ENCODE measurements at places on chromosomes 11 and 22. TPM values are rescaled to one million over a fixed set of nuclear protein-coding genes. Genes with fewer than 3 reads are reported as not detected.

Gene CDHR5
- total RNA-seq: 0.88 TPM

Gene GPHA2
- not detected for total RNA-seq

Gene INTS4
- total RNA-seq: 68.1 TPM

Gene PRRG4
- total RNA-seq: 1.4 TPM

Gene WBP2NL
- 8.6 TPM for total RNA-seq

Gene CNGA4
- total RNA-seq: 0.27 TPM

Gene GGTLC3
- not detected for total RNA-seq

Gene TENM4
- 73.8 TPM for total RNA-seq

Gene RAB38
- total RNA-seq: 23.6 TPM

Gene CRKL
- total RNA-seq: 79.8 TPM

Gene TTC36
- total RNA-seq: 2.5 TPM

Gene SHISA8
- total RNA-seq: 0.55 TPM

Gene TMPRSS4
- total RNA-seq: 7.7 TPM

Gene TLCD5
- 26.3 TPM for total RNA-seq

Gene MMP26
- not detected for total RNA-seq

Gene ASRGL1
- 17.8 TPM for total RNA-seq

Gene CCDC87
- total RNA-seq: 0.38 TPM

Gene SLC22A9
- total RNA-seq: not detected

Gene UBQLNL
- 1.2 TPM for total RNA-seq

Gene KRTAP5-8
- not detected for total RNA-seq

Gene CDC42EP2
- total RNA-seq: 12.8 TPM

Gene USP28
- 62.9 TPM for total RNA-seq

Gene OR52E8
- not detected for total RNA-seq

Gene CTTN
- 247 TPM for total RNA-seq

Gene OR51B2
- 0.44 TPM for total RNA-seq

Gene PHLDA2
- total RNA-seq: not detected

Gene ZP1
- not detected for total RNA-seq

Gene TEX54
- total RNA-seq: not detected

Measured in camera-type eye (tissue), 1 donor.